SJCRH30 (cell line): ENCODE measurements at places on chromosomes 16 and 17.

DNA sequence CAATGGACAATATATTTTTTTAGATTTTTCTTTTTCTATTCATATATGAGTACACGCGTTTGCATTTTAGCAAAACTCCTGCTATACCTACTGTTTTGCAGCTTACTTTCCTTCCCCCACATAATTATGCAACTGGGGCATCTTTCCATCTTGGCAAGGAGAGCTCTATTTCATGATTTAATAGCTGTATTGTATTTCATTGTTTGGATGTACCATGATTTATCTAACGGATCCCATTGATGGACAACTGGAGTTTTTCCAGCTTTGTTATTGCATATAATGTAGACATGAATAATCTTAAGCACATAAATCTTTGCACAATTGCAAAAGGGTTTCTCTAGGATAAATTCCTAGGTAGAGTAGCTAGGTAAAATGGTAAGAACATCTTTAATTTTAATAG lies 133.9 kb downstream of the PITPNC1 start:
- H3K27me3 ChIP-seq, result no peaks in the 10 kb centered on the region
- DNase-seq, result no peak
- H3K4me3 ChIP-seq, result no peak overlapping the region
- H3K36me3 ChIP-seq, result no peaks in the 10 kb centered on the region

DNA sequence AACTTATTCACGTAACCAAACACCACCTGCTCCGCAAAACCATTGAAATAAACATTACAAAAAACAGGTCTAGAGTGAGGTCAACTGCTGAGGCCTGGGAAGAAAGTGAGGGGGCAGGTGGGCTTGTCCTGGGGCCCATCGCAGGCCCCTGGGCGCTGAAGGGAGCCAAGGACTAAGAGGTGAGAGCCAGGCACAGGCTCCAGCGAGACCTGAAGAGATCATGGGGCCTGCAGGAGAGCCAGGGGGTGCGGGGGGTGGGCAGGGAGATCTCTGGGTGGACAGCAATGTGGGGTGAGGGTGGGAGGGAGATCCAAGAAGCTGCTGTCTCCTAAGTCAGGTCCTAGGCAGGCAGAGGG lies 7.9 kb downstream of the ARHGAP27 start:
- DNase-seq, result no peak
- no peak overlapping the region for H3K27ac ChIP-seq
- no peaks in the 10 kb centered on the region; the same call in 1 of the 2 replicates for H3K4me1 ChIP-seq

DNA sequence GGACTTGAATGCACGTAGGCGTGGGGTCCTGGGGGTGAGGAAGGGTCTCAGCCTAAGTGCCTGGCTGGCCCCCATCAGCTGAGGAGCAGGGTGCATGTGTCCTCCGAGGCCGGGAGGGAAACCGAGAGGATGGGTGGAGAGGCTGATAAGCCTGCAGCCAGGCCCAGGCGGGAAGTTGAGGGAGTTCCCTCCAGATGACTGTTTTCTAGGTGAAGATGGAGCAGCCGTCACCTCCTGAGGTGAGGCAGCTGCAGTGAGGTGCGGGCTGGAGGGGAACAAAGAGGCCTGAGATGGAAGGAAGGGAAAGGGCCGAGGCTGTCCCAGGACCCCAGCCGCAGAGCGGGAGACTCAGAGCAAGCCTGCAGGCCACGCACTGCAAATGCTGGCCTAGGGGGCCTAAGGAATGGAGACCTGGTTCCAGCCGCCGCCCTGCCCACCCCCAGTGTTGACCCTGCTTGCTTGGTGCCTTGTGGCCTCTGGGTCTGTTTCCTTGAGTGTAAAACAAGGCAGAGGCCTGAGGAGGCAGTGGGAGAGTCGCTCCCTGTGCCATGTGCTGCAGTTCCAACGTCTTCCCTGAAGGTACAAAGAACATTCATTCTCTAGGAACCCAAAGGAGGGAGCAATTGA lies 3.0 kb downstream of the PECAM1 start:
- no peaks in the 10 kb centered on the region for H3K36me3 ChIP-seq
- no peak for DNase-seq
- H3K4me3 ChIP-seq, result no peak overlapping the region
- H3K27ac ChIP-seq, result no peak overlapping the region
- H3K4me1 ChIP-seq, result peaks cover 8% of the 10 kb centered on the region
- H3K27me3 ChIP-seq, result no peaks in the 10 kb centered on the region

DNA sequence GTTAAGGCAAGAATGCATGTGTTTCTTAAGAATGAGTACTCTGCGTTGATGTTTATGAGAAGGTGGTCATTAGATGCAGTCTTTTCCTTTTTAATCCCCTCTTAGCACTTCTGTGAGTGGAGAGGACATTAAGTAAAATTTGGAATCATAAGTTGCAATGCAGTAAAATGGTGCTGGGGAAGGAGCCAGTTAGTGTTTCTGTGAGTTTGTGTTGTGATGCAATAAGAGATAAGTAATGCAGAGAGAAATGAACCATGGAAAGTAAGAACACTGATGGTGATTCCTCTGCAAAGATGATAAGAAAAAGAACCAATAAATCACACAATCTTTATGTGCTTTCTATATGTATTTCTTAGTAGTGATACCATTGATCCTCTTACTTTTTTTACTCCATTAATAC lies 20.0 kb downstream of the ABHD15 start:
- DNase-seq, result no peak
- peaks cover 24% of the 10 kb centered on the region for H3K36me3 ChIP-seq
- no peak overlapping the region for H3K27ac ChIP-seq
- H3K4me3 ChIP-seq, result no peak overlapping the region
- no peaks in the 10 kb centered on the region for H3K27me3 ChIP-seq
- H3K4me1 ChIP-seq, result peaks cover 29% of the 10 kb centered on the region

DNA sequence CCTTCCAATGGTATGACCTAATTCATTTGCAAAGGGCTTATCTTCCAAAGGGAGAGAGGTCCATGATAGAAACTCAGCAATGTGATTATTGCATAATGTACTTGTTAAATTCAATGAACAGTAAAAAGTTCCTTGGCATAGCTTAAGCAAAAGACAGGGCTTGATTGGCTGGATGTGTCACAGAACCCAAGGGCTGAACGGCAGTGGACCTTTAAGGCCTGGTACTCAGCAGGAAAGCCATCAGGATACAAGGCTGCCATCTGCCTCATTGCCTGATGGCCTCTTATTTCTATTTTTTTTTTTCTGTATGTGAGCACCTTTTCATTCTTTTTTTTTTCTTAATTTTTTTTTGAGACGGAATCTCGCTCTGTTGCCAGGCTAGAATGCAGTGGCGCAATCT lies 208.9 kb upstream of the WSCD1 start:
- H3K27ac ChIP-seq, result no peak overlapping the region
- H3K4me3 ChIP-seq, result no peak overlapping the region
- H3K4me1 ChIP-seq, result no peaks in the 10 kb centered on the region

DNA sequence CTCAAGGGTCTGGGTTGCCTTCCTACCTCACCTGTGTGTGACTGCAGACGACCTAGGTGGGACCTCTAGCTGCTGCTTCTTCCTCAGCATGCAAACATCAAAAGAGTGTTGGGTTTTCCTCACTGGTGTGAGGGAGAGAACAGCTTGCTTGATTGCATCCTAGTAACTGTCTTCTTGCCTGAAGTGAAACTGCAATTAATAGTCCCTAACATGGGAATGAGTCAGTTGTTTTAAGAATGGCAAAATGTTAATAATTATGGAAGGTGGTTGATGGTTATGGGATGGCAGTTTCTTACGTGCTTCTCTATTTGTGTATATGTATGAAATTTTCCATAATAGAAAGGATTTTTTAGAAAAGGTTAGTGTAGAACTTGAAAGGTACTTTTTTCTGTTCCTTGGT lies 5.9 kb downstream of the POLR2C start:
- H3K4me1 ChIP-seq, result no peaks in the 10 kb centered on the region
- no peaks in the 10 kb centered on the region for H3K27me3 ChIP-seq
- H3K27ac ChIP-seq, result no peak overlapping the region
- no peak for DNase-seq
- H3K4me3 ChIP-seq, result no peak overlapping the region

DNA sequence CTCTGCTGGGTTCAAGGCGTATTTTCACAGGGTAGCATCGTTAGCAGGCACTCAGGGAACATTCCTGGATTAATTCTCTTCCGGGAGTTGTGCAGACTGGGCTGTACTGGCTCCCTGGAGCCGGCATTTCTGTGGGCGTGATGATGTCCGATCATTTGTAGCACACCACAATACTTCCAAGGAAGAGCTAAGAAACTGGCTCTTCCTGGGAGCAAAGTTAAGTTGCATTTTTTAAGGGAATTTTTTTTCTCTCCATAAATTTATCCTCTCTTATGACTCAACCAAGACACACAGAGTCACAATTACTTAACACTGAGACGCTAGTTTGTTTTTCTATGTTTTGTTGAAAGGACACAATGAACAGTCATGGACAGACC lies 211.6 kb upstream of the FOXF1 start:
- peak overlapping the region; percentile 12; the same call in 1 of the 2 replicates for H3K4me3 ChIP-seq
- H3K4me1 ChIP-seq, result peaks cover 3% of the 10 kb centered on the region; the same call in 1 of the 2 replicates
- no peaks in the 10 kb centered on the region for H3K36me3 ChIP-seq
- no peaks in the 10 kb centered on the region for H3K27me3 ChIP-seq
